Lung microvascular endothelial cell (primary cell): ENCODE measurements at places on chromosomes 1 and 21. TPM values are rescaled to one million over a fixed set of nuclear protein-coding genes. Genes with fewer than 3 reads are reported as not detected.

Gene CRNN
- total RNA-seq: not detected in 2 replicates

Gene DNAH14
- 3.5 and 4.8 TPM in 2 replicates for total RNA-seq

Gene TRIM17
- not detected in 2 replicates for total RNA-seq

Gene SPATA21
- not detected in 2 replicates for total RNA-seq

Gene CLCNKA
- total RNA-seq: not detected in 2 replicates

Gene FCAMR
- not detected in 2 replicates for total RNA-seq

Gene PTCH2
- under 0.01 TPM in 2 replicates for total RNA-seq

Gene C1QTNF12
- 0.20 and 0.22 TPM in 2 replicates for total RNA-seq

Gene HTR1D
- total RNA-seq: under 0.01 and 0.22 TPM in 2 replicates

Gene HES3
- not detected in 2 replicates for total RNA-seq

Gene C4BPA
- total RNA-seq: not detected in 2 replicates

Gene PADI2
- total RNA-seq: under 0.01 and 0.22 TPM in 2 replicates

Gene BEST4
- under 0.01 TPM in 1 of 2 replicates, not detected in the other for total RNA-seq

Gene AIRE
- not detected in 2 replicates for total RNA-seq

Gene CD5L
- total RNA-seq: not detected in 2 replicates

Gene SV2A
- total RNA-seq: 1.5 and 2.8 TPM in 2 replicates

Gene DHX9
- 139 and 159 TPM in 2 replicates for total RNA-seq

Gene WNT4
- total RNA-seq: 0.22 and 0.40 TPM in 2 replicates

Gene S100A2
- 0.79 and 1.7 TPM in 2 replicates for total RNA-seq

Gene PCSK9
- under 0.01 TPM in 1 of 2 replicates, not detected in the other for total RNA-seq

Gene OR2G6
- not detected in 2 replicates for total RNA-seq

Gene SLC5A9
- under 0.01 and 0.22 TPM in 2 replicates for total RNA-seq

Gene MX1
- 0.99 and 4.1 TPM in 2 replicates for total RNA-seq

Gene ZBTB8B
- total RNA-seq: under 0.01 TPM in 2 replicates
